H9 (cell line): ENCODE measurements at places on chromosomes 1 and 21. TPM values are rescaled to one million over a fixed set of nuclear protein-coding genes. Genes with fewer than 3 reads are reported as not detected.
A peak's percentile ranks its signal among the peaks of the same experiment; 100 is the strongest.

- H3K27ac ChIP-seq = no peak overlapping the region
- DNase-seq = no peak
- H3K4me3 ChIP-seq = no peak overlapping the region
- no peaks in the 10 kb centered on the region for H3K27me3 ChIP-seq
Measured at GRCh38 chr1:27941671-27942540, 7.1 kb downstream of the SMPDL3B start.

GRCh38 chr1:36513676-36514473 lies 31.2 kb upstream of the CSF3R start:
- no peaks in the 10 kb centered on the region for H3K36me3 ChIP-seq
- no peaks in the 10 kb centered on the region for H3K27me3 ChIP-seq
- H3K4me1 ChIP-seq = no peaks in the 10 kb centered on the region
- no peak for DNase-seq
- no peak overlapping the region for H3K27ac ChIP-seq

DNA sequence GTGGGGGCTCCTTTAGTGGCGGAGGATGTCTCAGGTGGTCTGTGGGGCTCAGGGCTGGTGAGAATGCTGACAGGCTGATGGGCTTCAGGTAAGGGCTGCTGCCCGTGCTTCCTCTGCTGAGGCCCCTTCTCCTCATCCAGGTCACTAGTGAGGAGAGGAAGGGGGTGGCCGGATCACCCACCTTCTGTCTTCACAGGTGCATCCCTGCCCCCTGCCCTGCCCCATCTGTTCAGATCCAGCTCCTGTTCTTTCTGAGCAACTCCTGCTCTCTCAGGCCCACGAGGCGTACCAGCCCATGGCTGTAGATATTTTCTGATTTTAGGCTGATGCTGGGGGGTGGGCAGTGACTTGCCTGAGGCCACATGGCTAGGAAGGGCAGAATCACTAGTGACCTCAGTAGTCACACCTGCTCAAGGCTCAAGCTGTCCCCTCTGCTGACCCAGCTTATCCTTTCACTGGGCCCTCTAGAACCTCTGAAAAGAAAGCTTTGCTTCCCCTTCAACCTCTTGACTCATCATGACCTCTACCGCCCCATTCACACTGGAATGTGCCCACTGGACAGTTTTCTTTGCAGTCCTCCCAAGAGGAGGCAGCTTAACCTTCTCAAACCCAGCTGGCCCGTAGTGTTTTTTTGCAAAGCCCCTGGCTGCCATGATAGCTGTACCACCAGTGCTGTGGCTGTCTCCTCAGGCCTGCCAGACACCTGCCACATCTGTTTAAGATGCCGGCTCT lies 14.8 kb downstream of the DCST2 start:
- H3K27me3 ChIP-seq = no peaks in the 10 kb centered on the region
- H3K4me3 ChIP-seq = no peak overlapping the region
- DNase-seq = no peak
- H3K27ac ChIP-seq = no peak overlapping the region

The AKR7A3 gene
- total RNA-seq = 0.74 and 0.81 TPM in 2 replicates

DNA sequence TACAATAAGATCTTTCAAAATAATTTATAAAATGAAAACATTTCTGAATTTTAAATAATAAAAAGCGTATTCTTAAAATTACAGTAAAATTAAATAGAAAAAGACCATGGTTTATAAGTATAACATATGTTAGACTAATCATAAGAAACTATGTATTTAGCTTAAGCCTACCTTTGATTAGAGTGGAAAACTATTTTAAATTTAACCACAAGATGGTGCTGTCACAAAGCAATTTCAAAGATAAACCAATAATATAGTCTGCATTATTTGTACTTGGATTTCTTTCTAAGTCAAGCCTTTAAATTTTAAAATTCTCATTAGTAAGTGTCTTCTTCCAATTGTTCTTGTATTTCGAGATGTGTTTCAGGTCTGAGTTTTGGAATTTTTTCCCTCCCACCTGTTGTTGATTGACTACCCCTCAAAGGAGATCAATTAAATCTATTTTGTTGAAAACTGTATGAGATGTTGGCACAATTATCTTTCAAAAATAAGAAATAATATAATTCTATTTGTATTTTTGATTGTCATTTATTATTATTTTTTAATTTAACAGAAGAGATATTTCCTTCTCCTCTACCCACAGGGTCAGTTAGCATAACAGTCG lies 459.8 kb downstream of the KCNT2 start:
- no peaks in the 10 kb centered on the region for H3K27me3 ChIP-seq
- no peaks in the 10 kb centered on the region for H3K36me3 ChIP-seq
- no peak for DNase-seq
- H3K4me1 ChIP-seq = no peaks in the 10 kb centered on the region
- no peak overlapping the region for H3K4me3 ChIP-seq

GRCh38 chr1:59595774-59596173 lies 219.0 kb upstream of the HOOK1 start:
- H3K27me3 ChIP-seq = no peaks in the 10 kb centered on the region
- H3K4me1 ChIP-seq = peaks cover 3% of the 10 kb centered on the region; the same call in 1 of the 2 replicates
- H3K4me3 ChIP-seq = no peak overlapping the region

The WNT2B gene
- 0.66 and 0.68 TPM in 2 replicates for total RNA-seq

DNA sequence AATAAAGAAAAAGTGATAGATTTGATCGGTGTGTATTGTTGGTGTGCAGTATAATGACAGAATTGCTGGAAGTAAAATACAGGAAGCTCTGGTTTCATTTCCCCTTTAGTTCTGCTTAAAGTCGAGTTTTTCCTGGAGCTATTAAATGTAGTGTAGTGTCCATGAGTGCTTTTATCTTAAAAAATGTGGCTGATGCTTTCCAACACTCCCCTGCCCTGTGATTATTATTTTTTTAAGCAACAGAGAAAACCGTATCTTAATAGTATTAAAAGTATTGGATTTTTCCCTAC lies 1.1 kb downstream of the LGALS8 start:
- peaks cover 4% of the 10 kb centered on the region; the same call in 1 of the 2 replicates for H3K36me3 ChIP-seq
- H3K27me3 ChIP-seq = no peaks in the 10 kb centered on the region
- H3K4me3 ChIP-seq = peak overlapping the region; percentile 83
- H3K27ac ChIP-seq = no peak overlapping the region

- no peak for DNase-seq
- H3K4me3 ChIP-seq = peak overlapping the region; percentile 44; the same call in 1 of the 3 replicates
- H3K27me3 ChIP-seq = no peaks in the 10 kb centered on the region
- H3K4me1 ChIP-seq = no peaks in the 10 kb centered on the region; the same call in 1 of the 2 replicates
Measured at GRCh38 chr21:29074783-29075182, 1.3 kb upstream of the CCT8 start.

GRCh38 chr1:77668924-77669449 lies 13.5 kb downstream of the ZZZ3 start:
- no peaks in the 10 kb centered on the region for H3K27me3 ChIP-seq
- no peaks in the 10 kb centered on the region for H3K36me3 ChIP-seq
- no peak for DNase-seq
- no peaks in the 10 kb centered on the region; the same call in 1 of the 2 replicates for H3K4me1 ChIP-seq
- H3K27ac ChIP-seq = no peak overlapping the region
- H3K4me3 ChIP-seq = no peak overlapping the region

The KCNQ4 gene
- total RNA-seq = 1.4 TPM in 2 replicates

DNA sequence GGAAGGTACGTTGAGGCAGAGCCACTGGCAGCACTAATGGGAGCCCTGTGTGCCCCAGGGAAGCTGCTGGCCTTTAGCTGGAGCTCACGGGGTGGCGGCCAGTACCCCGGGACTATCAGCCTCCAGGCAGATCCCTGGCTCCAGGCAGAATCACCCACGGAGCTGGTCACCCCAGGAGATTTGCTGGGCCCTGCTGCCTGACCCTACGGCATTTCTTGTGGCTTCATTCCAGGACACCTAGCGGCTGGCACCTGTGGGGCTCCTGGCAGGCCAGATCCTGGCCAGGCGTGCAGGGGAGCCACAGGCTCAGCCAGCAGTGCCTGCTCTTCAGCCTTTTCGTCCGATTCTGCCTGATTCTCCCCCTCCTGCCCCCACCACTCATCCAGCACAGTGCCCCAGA lies 7.1 kb downstream of the PADI1 start:
- no peaks in the 10 kb centered on the region; the same call in 1 of the 2 replicates for H3K4me1 ChIP-seq
- no peaks in the 10 kb centered on the region for H3K27me3 ChIP-seq
- H3K36me3 ChIP-seq = no peaks in the 10 kb centered on the region
- no peak for DNase-seq

DNA sequence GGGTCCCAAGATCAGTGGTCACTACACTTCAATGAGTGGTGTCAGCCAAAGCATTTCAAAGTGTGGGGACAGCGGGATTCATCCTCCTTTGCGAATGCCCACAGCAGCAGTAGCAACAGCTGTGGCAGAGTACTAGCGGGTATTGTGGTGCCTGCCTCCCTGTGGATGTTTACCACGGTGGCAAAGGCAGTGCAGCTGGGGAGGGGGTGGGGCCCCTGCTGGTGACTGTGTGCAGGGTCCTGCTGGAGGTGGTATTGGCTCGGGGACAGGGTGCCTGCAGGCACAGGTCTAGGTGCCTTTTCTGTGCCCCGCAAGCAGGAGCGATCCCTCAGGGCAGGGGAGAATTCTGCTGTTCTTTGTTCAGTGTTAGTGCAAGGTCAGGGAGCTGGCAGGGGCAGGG lies 415.7 kb downstream of the USP25 start:
- no peak overlapping the region for H3K27ac ChIP-seq
- H3K36me3 ChIP-seq = no peaks in the 10 kb centered on the region
- no peaks in the 10 kb centered on the region for H3K27me3 ChIP-seq
- H3K4me1 ChIP-seq = no peaks in the 10 kb centered on the region
- no peak for DNase-seq
- no peak overlapping the region for H3K4me3 ChIP-seq

DNA sequence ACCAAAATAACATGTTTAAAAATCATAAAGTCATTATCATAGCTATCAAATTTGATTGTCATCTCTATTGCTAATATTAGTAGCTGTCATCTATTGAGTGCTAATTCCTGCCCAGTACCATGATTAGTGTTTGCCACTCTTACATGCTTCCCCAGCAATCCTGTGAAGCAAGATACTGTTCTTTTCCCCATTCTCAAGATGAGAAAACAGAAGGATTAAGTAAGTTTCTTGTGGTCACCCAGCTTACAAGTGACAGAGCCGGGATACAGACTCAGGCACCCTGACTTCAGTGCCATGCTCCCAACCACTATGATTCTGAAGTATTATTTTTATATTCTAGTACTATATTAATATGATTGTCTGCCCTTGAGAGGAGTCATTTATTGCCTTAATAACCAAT lies 36.5 kb downstream of the LRRC8C start:
- H3K4me3 ChIP-seq = no peak overlapping the region
- H3K4me1 ChIP-seq = no peaks in the 10 kb centered on the region
- DNase-seq = no peak
- no peak overlapping the region for H3K27ac ChIP-seq
